ENCODE measurements at places on chromosomes 6 and 20.
A peak's percentile ranks its signal among the peaks of the same experiment; 100 is the strongest.

DNA sequence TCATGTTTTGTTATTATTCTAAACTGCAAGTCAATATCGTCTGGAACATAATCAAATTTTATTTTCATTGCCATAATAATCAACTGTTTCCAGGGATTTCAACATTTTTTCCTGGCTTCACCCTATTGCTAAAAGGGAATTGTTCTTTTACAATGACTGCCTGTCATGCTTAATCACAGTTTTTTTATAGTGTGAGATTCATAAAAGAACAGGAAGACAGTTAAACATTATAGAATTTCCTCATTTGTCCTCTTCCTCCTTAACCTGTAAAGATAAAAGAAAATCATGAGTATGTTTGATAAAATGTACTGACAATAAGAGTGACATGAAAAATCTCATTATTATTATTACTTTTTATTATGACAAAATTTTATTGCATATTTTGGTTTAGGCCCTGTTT lies 73.3 kb upstream of the CENPW start:
- no peak for DNase-seq

DNA sequence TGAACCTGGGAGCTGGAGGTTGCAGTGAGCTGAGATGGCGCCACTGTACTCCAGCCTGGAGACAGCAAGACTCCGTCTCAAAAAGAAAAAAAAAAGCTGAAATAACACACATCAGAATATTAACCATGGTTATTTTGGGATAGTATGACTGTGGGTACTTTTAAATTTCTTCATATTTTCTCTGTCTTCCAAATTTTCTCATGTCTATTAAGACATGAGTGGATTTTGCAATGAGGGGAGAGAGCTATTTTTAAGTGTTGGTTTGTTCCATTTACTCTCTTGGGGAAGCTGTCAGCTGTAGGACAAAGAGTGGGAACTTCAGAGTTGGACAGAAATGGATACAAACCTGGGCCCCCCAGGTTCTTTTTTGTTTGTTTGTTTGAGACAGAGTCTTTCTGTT lies 10.3 kb downstream of the ADISSP start:
- no peak for DNase-seq

DNA sequence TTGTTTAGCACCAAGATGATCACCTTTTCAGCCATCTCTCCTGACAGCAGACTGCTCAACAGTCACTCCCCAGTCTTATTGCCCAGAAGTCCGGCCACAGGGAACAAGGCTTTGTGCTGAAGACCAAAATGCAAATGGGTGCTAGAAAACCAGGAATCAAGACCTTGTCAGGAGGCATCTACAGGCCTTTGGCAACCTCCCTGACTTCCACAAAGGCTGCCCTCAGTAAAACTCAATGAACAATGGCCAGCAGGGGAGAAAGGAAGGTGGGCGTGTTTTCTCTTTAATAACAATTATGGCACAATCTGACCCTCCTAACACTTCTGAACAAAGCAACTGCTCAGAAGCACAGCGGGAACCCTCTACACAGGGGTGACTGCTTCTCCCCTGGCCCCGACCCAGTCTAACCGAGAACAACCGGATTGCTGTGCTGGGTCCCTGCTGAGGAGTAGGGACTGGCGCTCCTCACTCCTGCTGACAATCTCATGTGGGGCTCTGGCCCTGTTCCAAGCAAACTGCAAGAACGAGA lies 41.6 kb downstream of the PLCG1 start:
- DNase-seq: peak; percentile 6

DNA sequence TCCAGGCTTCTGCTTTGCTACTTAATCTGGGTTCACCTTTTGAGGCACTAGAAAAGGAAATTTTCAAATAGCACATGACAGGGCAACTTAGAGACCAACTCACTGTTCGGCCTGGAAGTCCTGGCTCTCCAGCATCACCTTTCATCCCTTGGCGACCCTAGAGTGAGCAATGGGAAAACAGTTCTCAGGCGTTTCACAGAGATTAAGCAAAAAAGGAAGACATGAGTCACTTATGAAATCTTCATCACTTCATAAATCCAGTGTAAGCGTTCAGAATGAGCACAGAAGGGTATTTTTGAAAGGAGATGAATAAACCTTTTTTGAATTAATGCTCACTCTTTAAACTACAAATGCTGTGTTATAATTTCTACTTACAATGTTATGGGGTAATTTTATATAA lies 104.0 kb downstream of the COL12A1 start:
- DNase-seq: no peak

DNA sequence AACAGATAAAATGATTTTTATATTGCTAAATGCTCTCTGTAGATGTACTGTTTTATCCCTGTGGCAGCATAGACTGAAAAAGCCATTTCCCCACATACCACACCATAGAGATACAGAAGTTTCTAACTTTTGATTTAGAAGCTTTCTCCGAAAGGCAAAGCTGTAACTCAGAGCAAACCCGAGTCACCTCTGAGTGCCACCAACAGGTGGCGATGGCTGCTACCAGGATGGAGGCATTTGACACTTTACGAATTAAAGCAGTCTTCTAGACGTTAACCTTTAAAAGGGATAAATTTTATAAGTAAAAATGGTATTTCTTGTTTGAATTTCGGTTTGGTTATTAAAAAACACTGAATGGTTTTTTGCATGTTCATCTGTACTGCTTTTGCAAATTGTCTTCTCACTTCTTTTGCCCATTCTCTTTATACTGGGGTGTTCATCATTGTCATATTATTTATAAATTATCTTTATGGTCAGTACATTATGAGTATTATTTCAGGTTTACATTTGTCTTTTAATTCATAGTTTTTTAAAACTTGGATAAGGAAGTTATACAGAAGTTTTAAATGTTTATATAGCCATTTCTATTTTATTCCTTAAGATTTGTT lies 201.0 kb upstream of the CEP162 start:
- no peak for DNase-seq

GRCh38 chr20:61864481-61864880 lies 201.2 kb downstream of the TAF4 start:
- no peak for DNase-seq

- no peak for DNase-seq
These were observed 645 bp downstream of the REV3L start for GRCh38 chr6:111482188-111482958.

GRCh38 chr6:161226009-161226964 lies 47.6 kb downstream of the AGPAT4 start:
- no peak for DNase-seq

GRCh38 chr20:4297127-4297826 lies 281.9 kb upstream of the RNF24 start:
- no peak for DNase-seq

DNA sequence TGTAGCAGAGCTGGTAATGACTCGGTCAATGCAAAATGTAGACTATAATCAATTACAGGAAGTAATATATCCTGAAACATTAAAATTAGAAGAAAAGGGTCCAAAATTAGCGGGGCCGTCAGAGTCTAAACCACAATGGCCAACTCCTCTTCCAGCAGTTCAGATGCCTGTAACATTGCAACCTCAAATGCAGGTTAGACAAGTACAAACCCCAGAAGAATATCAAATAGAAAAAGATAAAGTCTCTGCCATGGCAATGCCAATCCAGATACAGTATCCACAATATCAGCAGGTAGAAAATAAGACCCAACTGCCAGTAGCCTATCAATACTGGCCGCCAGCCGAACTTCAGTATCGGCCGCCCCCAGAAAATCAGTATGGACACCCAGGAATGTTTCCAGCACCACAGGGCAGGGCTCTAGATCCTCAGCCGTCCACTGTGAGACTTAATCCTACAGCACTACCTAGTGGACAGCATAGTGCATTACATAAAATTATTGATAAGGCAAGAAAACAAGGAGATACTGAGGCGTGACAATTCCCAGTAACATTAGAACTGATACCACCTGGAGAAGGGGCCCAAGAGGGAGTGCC lies 158.4 kb downstream of the GPX5 start:
- no peak for DNase-seq

DNA sequence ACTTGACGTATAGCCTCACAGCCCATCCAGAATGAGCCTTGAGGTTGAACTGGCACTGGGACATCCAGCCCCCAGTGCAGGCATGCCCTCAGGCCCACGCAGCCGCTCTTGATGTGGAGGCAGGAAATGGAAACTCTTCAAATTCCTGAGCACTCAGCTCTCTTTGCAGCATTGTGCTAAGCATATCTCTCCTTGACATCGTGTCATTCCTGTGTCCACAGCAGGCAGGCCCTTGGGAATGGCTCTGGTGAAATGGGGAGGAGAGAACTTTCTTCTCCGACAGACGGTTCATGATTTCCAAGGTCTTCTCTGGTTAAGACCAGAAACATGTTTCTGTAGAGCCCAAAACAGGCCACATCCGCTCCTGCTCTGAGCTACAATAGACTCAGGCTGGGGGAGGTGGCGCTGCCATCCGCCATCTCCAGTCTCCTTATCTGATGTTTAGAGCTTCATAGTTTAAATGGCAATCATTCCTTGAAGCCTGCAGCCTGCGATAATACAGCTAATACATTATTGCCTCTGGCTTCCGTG lies 248.8 kb downstream of the CDH4 start:
- DNase-seq: no peak

- DNase-seq: peak; percentile 56
These were observed 122.6 kb upstream of the MLN start for GRCh38 chr6:33926451-33926850.

DNA sequence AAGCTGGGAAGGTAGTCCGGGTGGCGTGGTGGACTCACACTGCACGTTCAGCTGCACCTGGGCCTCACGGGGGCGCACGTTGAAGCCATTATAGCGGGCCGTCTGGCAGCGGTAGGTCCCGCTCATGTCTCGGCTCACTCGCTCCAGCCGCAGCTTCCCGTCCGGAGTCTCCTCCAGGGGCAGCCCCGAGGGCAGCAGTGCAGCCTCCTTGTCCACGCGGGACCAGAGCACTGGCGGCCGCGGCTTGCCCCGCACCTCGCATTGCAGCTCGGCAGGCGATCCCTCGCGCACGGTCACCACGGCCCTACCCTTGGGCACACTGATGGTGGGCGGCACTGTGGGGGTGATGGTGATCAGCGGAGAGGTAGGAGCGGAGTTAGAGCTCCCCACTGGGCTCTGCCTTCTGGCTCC lies 47.6 kb downstream of the MDGA1 start:
- no peak for DNase-seq

DNA sequence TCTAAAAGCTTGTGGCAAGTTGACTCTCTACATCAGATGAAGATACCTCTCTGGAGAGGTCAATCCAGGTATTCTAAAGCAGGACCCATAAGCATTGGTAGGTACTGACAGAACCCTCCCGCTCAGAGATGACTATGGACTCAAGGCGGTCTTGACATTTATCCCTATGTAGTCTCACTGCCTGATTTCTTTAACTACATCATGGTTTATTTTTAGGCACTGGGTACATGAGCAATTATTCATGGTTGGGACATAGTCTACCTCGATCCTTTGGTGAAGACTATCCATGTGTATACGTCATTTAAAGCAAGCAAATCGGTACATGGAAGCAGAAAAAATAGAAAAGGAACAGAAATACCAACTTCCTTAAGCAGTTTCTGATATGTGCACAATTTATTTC lies 136.2 kb upstream of the TAB2 start:
- no peak for DNase-seq

- no peak for DNase-seq
These were observed 43.5 kb upstream of the MYL9 start for GRCh38 chr20:36497856-36498255.

GRCh38 chr6:122818866-122819265 lies 29.8 kb downstream of the SMPDL3A start:
- no peak for DNase-seq

DNA sequence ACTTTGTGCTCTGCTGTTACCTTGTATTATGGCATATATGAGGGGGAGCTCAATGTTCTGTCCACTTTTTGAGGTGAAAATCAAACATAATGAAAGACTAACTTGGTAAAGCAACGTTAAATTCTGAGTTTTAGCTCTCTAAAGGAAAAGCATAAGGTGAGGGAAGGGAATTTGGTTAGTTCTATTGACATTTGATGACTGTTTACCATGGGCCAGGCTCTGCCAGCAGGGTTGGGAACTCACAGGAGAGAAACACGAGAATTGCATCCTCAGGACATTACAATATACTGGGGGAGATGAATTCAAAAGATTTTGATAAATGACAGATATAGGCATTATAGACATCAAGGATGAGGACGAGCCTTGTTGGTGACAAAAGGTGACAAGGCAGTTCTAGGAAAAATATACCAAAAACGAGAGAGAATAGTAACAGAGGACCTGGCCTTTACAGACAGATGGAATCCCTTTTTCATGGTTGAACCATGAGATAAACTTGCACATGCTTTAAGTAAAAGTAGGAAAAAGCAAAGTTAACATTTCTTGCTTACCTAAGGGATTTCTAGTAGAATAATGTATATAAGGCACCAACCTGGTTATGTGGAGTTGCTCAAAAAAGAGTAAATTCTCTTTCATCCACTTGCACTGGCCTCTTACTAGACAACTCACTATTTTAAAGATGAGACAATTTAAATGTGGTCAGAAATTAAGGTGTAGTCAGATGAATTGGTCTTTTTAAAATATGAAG lies 191.4 kb downstream of the NKAIN2 start:
- DNase-seq: no peak

All from NCI-H2081 treated with DMSO at 0.1 percent for 48 hours (cell line).